Activated T-cell treated with anti-CD3 and anti-CD28 coated beads for 24 hours (primary cell): ENCODE measurements at places on chromosomes 16 and 17.
A peak's percentile ranks its signal among the peaks of the same experiment; 100 is the strongest.

DNA sequence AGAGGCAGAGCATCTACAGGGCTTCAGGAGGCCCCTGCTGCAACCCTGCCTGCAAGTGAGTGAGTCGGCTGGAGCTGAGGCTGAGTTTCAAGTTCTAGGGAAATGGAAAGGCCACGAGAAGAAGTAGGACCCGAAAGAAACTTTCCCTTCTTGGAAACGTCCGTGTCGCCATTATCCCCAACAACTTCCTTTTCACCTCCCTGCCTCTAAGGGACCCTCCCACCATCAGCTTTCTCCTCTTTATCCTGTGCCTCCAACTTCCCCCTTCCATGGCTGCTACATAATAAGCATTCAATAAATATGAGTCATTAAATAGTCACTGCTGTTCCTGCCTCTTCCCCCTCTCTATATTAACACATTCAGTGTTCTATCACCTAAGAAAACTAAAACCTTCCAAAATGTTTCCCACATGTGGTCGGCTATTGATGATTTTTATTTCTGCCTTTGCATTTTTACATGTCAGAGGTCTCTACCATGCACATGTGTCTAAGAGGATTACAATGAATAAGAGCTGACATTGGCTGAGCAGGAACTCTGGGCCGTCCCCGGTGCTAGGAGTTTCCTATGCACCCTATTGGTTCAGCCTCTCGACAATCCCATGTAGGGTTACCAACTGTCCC, 115.9 kb upstream of the TNRC6C start:
- DNase-seq: peak; percentile 32

GRCh38 chr17:67059372-67059771, 15.0 kb downstream of the CACNG1 start:
- no peak for DNase-seq

- DNase-seq: no peak
These were observed 131.9 kb downstream of the MSI2 start for GRCh38 chr17:57388131-57388725.

DNA sequence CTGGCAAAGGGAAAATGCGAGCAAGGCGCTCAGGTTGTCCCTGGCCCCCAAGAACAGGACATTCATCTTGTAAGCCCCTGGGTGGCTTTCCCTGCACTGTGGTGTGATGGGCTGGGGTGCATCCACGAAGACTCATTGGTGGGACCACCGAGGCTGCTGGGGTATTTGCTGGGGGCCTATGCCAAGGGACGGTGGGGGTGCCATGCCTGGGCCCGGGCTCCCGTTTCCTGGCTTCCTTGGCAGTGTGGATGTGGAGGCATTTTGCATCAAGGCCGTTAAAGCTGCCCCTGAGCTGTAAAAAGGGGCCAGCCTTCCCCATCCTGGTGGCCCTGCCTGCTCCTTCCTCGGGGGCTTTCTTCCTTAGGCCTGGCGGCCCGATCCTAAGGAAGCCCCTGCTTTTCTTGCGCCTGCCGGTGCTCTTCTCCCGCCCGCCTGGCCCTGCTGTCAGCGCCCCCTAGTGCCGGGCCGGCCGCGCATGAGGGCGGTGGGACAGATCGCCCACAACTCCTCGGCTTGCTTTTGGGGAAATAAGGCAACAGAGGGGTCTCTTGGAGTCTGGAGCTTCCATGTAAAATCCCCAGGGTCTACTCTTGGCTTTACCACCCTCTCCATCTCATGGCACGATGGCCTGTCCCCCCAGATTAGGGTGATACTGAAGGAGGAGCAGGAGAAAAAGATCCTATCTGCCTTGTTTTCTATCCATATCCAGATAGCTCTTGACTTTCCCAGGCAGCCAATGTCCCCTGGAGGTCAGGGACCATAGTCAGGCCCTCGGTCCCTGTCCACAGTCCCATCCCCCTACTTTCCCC, 9.8 kb upstream of the TBX2 start:
- DNase-seq: no peak

- no peak for DNase-seq
These were observed 424.5 kb downstream of the GRIN2A start for GRCh38 chr16:9757687-9758086.
